Brain (organoid and tissue), 16 donors: ENCODE measurements at places on chromosomes 1 and 21.
A peak's percentile ranks its signal among the peaks of the same experiment; 100 is the strongest.

GRCh38 chr1:242836423-242836822, 311.9 kb upstream of the PLD5 start:
- no peak for DNase-seq

- DNase-seq, result no peak
These were observed 11.8 kb downstream of the LMX1A start for GRCh38 chr1:165344736-165345135.

DNA sequence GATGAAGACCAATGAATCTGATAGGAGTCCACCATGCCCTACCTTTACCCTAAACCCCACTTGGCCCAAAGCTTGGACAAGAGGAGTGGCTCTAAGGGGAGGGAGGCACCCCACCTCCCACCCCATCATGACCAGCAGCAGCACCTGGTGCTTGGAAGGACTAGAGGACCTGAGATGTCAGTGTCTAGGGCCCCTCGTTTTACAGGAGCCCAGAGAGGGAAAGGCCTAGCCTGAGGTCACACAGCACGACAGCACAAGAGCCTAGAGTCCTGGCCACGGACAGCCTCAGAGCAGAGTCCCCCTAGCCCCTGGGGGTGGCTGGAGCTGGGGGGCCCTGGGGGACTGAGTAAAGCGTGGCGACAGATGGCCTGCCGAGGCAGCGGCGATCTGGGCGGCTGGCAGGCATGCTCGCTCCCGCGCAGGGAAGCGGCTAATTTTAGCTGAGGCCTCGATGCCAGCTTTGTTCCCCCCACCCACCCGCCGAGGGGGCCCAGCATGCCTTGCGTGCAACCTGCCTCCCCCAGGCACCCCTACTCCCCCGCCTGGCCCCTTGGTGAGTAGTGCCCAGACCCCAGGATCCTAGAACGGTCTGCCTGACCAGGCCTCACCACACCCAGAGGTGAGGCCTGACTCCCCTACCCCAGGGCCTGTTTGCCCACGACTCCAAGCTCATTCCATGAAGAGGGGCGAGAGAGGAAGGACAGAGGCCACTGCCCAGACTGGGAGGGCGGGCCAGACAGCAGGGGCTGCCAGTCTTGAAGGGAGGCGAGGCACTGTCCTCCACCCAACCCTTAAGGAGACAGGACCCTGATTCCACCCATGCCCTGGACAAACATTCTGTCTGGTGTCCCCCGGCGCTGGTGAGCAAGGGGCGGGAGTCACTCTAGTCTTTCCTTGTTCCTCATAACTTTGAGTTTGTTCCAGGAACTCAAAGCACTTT, 39.0 kb downstream of the AHDC1 start:
- DNase-seq, result peak; percentile 27

GRCh38 chr1:200892546-200892945, 2.2 kb upstream of the INAVA start:
- DNase-seq, result no peak

GRCh38 chr1:103509250-103509649, 16.2 kb upstream of the RNPC3 start:
- no peak for DNase-seq

DNA sequence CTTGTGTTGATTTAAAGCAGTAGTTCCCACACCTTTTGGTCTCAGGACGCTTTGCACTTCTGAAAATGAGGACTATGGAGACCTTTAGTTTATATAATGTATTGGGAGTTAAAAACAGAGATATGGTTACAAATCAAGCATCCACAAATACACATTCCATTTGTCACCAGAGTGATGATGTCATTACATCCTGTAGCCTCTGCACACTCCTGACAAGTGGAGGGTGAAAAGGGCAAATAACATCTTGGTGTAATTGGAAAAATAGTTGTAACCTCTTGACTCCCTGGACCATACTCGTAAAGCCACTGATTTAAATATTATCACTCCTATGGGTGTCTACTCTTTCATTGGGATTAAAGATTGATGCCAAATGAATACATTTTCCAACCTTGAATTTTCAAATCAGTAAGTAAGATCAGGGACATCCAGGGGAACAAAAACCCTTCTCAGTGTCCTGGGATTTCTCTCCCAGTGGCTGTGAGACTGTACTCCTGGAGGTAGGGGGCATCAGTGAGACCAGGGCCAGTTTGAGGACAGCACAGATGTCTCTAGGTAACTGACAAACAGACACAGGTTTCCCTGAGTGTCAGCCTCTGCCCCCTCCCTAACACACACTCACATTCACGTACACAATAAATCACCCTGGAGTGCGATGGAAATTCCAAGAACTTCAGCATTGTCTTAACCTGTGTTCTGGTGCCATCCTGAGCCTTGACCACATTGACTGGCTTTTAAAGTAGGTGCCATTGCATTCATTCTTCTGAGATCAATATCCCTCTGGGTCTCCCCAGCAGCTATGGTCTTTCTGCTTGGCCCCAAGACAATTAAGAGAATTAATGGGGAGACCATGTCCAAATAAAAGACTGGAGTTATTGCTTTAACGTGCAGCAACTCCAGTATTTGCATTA, 63.0 kb downstream of the NR5A2 start:
- DNase-seq, result no peak

DNA sequence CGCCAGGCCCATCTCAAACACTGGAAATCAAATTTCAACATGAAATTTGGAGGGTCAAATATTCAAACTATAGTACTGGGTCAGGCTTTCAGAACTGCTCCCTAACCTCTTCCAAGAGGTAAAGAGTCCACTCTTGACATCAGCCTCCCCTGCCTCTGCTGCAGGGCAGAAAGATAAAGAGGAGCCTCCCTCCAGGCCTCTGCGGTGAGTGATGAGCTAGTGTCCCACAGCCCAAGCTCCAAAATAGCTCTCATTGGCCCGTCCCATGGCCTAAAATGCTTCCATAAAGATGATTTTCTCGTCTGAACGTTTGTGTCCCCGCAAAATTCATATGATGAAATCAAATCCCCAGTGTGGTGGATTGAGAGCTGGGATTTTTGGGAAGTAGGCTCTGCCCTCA, 33.7 kb upstream of the CCSAP start:
- DNase-seq, result no peak

DNA sequence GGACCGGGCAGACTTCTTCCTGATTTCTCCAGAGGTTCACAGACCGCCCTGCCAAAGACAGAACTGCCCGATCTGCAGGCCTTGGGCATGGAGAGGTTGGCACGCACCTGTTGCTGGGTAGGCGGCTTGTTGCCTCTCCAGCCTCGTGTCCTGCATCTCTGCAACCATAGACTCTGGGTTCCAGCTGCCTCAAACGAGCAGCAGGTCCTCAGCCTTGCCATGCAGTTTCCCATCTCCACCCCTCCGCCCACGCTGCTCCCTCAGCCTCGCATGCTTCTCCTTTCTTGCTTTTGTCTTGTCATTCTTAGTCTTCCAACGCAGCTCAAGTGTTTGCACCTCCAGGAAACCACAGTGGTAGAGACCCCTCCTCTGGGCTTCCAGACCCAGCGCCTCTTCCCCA, 126.2 kb downstream of the LACTBL1 start:
- DNase-seq, result no peak

GRCh38 chr1:240086726-240087125, 5.0 kb upstream of the FMN2 start:
- DNase-seq, result no peak

- no peak for DNase-seq
These were observed 67.7 kb downstream of the ALG6 start for GRCh38 chr1:63435161-63435560.

GRCh38 chr1:2628191-2628932, 4.5 kb downstream of the MMEL1 start:
- DNase-seq, result no peak
